D721Med (cell line): ENCODE measurements at places on chromosomes 5 and 9.

- no peak for DNase-seq
Observed at GRCh38 chr5:35246411-35246810, 16.1 kb upstream of the PRLR start.

GRCh38 chr9:83294816-83295215 lies 231.9 kb upstream of the RASEF start:
- DNase-seq: no peak

- no peak for DNase-seq
Observed at GRCh38 chr5:151405334-151406160, 41.9 kb upstream of the SLC36A1 start.

- no peak for DNase-seq
Observed at GRCh38 chr9:136784249-136784996, 6.7 kb upstream of the TMEM141 start.

GRCh38 chr9:6923086-6923485 lies 165.3 kb downstream of the KDM4C start:
- no peak for DNase-seq

DNA sequence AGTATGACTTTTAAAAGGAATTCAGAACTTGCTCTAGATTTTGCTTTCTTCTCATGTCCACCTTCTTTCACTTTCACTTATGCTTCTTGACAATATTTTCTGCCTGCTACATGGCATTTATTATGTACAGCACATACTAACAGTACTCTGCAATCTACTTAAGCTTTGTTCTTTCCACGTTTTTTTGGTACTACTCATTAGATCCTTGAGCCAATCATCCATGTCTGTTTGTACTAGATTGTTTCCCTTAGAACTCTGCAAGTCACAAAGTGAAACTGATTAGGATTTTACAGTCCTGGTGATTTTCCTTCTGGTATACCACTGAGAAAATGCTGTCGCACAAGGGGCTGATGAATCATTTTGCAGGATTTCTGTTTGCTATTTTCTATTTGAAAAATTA lies 78.3 kb downstream of the PARP8 start:
- no peak for DNase-seq

DNA sequence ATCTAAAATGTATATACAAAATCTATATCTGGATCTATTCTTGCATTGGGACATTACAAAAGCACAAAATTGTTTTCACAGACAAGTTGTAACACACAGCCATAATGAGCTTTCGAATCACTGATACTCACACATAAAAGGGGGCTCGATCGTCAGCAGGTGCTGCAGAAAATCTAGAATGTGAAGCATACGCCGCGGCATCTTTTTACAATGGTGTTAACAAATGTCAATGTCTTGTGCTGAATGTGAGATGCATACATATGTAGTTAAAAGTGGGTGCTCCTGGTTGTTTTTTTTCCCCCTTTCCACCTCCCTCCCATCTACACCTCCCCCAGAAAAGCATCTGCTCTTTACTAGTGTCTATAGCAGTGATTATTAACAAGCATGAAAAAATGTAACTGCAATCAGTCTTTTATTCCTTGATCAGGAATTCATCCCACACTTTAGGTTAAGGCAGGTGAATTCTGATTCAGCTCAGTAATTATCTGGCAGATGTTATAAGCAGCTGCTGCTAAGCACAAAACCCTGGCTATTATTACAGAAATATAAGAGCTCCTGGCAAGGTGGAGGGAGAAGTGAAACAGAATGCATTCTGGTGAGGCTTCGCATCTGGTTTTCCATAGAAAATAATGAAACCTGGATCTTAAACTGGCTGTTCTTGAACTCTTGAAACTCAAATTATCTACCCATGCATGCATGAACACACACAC lies 114.1 kb downstream of the MPDZ start:
- no peak for DNase-seq

DNA sequence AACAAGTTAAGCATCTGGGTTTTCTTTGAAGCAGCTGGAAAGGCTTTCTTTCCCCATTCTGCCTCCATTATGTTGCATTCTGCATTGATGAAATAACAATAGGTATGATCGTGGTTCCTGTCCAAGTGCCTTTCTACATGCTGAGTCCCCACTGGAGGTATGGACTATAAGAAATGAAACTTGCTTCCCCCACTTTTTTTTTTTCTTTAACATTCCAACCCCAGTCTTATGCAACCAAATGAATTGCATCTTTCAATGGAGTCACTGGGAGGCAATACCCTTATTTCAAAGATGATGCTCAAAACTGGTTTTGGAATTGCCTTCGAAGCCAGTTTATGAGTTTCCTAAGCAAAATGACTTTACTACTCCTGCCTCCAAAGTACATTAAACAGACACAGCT lies 58.9 kb downstream of the ARSB start:
- no peak for DNase-seq

DNA sequence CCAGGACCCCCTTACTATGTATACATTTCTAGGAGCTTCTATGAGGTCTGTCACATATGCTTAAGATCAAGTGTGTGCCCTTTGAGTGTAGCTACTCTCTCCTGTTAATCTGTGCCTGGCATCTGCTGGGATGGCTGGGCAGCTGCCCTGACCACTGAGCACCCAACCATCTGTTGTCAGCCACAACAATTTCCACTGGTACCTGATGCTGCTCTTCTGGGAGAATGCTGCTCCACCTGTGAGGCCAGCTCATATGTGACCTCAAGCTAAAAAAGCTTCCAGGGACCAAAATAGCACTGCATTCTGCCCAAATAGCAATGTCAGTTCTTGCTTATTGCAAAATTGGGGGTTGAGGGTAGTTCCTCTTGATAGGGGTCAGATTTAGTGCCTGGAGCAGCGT lies 595.6 kb downstream of the RAB3C start:
- DNase-seq: no peak

- DNase-seq: no peak
Observed at GRCh38 chr5:146003852-146004251, 67.5 kb downstream of the SH3RF2 start.

- DNase-seq: no peak
Observed at GRCh38 chr9:127970401-127971313, 10.1 kb downstream of the EEIG1 start.

DNA sequence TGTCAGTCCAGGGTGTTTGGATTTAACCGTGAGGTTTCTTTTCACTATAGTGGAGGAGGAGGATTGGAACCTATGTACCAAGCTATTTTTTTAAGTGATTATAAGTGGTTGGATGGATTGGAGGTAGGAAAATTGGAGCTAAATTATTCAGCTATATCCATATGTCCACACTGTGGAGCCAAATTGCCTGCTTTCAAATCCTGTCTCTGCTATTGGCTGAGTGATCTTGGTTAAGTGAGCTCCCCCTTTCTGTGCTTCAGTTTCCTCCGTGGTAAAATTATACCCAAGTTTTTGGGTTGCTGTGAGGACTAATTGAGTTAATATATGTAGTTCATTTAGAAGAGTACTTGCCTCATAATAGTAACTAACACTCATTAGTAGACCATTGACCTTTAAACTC lies 2.5 kb downstream of the CENPP start:
- DNase-seq: no peak

GRCh38 chr5:24320643-24321042 lies 324.1 kb downstream of the CDH10 start:
- DNase-seq: no peak

GRCh38 chr5:53350991-53351770 lies 129.2 kb upstream of the FST start:
- no peak for DNase-seq

GRCh38 chr5:113354055-113354454 lies 80.7 kb downstream of the TSSK1B start:
- no peak for DNase-seq

- DNase-seq: no peak
Observed at GRCh38 chr9:119868694-119869093, 499.5 kb upstream of the BRINP1 start.

DNA sequence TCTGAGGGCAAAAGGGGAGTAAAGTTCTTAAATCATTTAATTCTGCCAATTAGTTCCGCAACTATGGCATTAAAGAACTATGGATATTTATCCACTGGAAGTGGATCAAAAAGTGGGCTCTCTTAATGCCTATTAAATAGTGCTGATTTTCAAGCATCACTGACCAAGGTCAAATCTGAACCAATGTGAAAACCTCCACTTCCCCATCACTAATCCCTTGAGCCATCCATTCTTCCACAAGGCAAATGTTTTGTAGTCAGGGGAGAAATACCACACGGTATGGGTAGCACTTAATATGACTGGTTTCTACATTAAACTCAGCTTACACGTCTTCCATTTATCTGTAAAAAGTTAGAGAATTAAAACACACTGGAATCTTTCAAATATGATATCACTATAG lies 57.6 kb downstream of the MLLT3 start:
- no peak for DNase-seq

DNA sequence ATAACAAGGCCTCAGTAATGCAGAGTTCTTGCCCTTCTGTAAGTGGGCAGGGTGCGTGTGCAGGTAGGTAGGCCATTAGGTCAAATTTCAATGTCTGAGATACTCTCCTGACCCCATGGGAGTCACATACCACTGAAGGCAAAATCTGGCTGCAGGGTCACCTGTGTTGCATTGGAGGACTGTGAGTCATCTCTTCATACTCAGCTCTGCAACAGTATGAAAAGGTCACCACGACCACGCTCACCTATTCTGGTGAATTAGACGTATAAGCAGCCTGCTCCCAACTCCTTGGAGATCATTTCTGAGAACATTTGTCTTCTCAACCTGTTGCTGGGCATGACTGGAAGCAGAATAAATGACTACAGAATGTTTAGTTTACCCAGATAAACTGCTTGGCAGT lies 599.8 kb downstream of the PDE4D start:
- DNase-seq: no peak

DNA sequence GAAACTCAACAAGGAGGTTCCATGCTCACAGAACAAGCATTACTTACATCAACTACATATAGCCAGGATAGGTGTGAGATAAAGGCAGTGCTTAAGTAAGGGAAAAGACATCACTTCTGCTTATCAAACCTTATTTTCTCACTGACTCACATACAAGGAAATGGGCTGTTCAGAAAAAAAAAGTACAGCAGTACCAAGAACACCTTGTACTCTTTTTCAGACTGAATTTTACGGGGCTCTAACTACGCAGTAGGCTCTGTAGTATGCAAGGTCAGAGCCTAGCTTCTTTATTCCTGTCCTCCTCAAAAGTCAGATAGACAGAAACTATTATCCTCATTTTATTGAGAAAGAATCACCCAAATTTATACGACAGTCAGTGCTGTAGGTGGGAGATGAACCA lies 5.8 kb downstream of the PSMB7 start:
- DNase-seq: no peak

DNA sequence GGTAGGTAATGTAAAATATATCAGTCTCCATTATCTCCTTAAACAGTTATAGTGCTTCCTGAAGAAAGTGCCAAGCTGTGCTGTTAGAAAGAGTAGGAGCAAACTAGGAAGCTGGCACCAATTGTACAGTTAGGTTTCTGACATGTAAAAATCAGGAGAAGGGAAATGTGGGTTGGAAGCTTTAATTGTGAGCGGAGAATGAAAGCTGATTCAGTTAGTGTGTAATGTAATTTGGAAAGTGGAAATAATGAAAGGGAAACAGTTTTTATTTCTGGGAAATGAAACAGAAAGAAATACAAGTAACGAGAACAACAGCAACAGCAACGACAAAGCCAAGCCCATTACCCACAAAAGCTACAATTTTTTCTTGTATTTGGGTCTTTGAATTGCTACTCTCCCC lies 48.8 kb upstream of the JAK2 start:
- no peak for DNase-seq

DNA sequence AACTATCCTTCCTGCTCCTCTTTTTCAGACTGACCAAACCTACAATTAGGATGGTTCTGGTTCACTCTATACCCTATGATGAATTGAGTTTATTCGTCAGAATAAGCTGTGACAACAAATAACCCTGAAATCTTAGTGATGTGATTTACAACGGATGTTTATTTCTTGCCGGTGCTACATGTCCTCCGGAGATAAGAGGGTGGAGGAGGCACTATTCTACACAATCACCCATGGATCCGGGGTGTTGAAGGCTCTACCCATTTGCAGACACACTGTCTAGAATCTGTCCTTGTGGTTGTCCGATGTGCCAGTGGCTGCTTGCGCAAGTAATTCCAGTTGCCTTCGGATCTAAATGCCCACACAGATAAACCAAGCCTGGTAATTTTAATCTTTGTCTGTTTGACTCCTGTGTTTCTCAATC lies 44.7 kb downstream of the CDC14B start:
- no peak for DNase-seq

DNA sequence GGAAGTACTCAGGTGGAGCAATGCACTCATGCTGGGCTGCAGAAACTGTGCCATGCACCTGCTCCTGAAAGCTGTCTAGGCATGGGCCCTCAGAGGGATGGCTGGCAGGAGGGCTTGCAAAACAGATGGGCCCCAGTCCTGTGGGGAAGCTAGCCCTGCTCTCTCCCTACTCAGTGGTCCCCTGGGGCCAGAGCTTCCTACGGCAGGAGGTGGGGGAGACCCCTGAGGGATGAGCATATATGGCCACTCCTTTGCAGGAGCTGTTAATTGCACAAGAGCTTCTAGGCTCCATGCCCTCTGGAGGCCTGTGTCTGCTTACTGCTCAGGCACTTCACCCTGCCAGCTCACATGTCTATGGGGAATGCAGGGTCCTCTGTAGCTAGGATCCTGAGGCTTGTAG lies 545.3 kb upstream of the PTPRD start:
- DNase-seq: no peak
